NCI-H2081 treated with DMSO at 0.1 percent for 48 hours (cell line): ENCODE measurements at places on chromosomes 16 and 17.

GRCh38 chr17:37605081-37605480, 4.1 kb downstream of the SYNRG start:
- DNase-seq, result no peak

DNA sequence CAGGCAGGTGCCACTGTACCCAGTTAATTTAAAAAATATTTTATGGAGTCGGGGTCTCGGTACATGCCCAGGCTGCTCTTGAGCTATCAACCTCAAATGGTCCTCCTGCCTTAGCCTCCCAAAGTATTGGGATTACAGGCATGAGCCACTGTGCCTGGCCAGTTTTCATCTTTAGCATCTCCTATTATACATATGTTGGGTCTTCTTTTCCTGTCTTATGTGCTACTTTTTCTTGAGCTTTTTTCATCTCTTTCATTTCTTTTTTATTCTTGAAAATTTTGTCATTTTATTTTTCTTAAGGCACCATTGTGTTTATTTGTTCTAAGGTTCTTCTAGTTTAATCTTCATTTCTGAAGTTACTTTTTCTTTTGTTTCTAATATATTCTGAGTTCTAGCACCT, 20.7 kb downstream of the BANP start:
- no peak for DNase-seq

GRCh38 chr17:56876766-56877179, 37.1 kb downstream of the TRIM25 start:
- DNase-seq, result no peak

DNA sequence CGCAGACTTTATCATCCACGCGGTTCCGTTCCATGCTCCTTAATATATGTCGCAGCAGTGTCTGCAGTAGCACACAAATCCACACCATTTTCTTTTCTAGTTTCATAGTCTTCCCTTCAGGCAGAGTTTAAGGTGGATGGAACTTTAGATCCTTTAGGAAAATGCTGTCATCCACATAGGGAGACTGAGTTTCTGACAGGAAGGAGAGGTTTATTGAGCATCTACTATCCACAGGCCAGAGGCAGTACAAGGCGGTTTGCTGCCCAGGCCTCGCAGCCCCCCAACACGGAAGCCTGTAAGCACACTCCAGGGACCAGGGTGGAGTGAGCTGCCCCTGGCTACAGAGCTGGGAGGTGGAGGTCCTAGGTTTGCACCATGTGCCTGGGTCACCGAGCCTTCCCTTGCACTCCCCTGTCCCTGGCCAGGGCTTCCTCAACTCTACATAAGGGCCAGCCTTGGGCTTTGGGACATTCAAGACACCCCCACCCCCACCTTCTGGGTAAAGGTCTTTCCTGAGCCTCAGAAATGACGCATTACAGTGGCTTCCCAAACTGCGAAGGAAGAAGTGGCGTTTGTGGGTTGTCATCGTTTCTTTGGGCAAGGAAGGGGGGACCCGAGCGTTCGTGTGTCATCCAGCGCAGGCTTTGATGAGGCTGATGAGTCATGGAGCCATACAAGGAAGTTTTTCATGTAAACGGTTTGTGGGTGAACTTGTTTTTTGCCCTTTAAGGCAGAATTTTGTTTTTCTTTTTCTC, 146.5 kb upstream of the PLCG2 start:
- DNase-seq, result no peak

DNA sequence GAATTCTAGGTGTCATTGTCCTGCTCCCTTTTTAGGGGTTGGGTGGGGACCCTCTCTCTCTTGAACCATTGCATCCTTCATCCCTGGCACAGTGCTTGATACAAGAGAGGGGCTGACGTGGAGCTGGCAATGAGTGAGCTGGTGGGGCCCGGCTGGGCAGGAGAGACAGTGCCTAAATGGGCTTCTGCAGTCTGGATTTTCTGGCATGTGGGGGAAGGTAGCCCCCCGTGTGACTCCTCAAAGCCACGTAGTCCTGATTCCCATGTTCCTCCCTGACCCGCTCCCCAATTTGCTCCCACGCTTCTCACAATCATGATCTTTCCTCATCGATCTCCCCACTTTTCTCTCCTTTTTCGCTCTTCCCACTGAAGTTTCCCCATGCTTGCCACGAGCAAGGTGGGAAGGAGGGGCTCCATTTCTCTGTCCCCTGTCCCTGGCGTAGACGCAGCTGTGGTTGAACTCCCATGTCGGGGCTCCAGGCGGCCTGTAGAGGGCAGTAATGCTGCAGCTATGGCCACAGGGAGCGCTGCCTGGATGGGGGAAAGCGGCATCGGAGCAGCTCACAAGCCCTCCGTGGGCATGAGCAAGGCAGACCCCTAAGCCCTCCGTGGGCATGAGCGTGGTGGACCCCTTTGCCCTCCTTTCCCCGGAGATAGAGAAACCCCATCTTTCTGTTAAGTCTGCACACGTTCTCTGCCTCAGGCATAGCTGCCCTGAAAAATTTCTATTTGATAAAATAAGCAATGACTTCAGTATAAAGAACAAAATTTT, 47.5 kb downstream of the HAPSTR1 start:
- DNase-seq, result no peak

- no peak for DNase-seq
Observed at GRCh38 chr17:66682283-66682682, 152.6 kb upstream of the CACNG5 start.

- no peak for DNase-seq
Observed at GRCh38 chr16:72723781-72724180, 324.1 kb downstream of the ZFHX3 start.

DNA sequence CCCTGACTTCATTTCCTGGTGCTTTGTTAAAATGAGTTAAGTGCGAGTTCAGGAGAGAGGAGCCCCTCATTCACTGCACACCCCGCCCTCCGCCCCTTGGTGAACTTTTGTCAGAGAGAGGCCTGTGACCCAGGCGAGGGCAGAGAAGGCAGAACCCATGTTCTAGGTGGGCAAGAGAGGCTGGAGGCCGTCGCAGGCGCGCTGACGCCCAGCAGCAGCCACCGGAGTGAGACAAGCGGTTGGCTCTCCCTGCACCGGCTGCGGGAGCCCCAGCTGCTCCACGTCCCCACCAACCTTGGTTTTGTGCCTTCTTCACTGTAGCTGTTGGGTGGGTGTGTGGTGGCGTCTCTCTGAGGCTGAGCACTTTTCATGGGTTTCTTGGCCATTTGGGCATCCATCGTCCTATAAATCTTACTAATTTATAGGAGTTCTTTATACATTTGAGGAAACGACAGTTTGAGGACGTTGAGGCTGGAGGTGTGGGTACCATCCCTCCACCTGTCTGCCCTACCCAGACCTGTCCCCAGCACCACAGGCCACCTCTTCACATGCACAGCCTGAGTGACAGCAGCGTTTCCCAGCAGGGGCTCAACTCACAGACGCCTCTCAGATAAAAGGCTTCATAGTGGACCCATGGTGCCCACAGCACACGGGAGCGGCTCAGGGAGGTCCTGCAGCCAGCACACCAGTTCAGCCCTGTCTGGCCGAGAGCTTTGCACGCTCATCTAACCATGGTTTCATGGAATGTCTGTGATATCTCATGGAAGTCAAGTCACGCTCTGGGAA, 45.2 kb upstream of the CBFA2T3 start:
- no peak for DNase-seq

GRCh38 chr17:6914711-6915110, 81.1 kb upstream of the ALOX12 start:
- no peak for DNase-seq

DNA sequence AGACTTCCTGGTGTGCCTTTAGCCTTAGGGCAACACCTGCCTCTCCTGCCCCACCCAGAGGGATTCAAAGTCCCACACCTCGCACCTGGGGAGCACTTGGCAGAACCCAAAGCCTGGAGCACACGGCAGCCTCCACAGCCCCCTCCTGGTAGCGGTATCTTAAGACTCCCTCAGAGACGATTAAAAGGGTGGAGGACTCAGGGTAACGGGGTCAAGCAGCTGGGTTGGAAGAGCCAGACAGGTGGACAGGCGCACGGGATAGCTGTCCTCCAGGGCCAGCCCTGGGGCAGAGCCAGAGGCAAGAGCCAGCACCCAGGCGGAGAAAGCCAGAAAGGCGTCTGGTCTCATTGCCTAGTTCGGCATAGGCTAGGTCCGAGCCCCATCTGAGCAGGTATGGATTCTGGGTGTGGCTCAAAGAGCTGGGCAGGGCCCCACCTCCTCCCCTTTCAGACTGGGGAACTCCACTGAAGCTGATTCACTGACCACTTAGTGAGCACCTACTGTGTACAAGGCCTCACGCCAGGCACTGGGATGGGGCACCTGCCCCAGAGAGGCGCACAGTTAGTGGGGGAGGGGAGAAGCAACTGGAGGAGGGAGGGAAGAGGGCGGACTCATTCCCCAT, 55.0 kb upstream of the MEAK7 start:
- peak; percentile 17 for DNase-seq

DNA sequence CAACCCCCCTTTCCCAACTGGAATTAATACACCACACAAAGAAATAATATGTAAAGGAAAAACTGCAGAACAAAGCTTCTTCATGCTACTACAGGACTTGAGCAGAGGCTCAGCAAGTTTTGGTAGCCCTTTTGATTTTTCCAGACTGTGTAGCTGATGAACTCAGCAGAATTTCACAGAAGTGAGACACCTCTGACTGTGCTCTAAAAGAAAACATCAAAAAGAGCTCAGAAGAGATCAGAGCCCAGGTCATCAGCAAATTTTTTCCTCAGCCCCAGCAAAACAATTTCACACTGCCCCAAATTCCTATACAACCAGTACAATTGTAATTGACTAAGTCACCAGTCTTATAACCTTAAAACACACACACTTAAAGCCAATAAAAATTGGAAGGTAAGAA, 38.0 kb downstream of the TTC19 start:
- DNase-seq, result no peak

- DNase-seq, result no peak
Observed at GRCh38 chr16:72664056-72664508, 383.8 kb downstream of the ZFHX3 start.

GRCh38 chr16:84053237-84053636, 10.6 kb upstream of the SLC38A8 start:
- no peak for DNase-seq
